ENCODE measurements at places on chromosomes 4 and X. TPM values are rescaled to one million over a fixed set of nuclear protein-coding genes. Genes with fewer than 3 reads are reported as not detected.

DNA sequence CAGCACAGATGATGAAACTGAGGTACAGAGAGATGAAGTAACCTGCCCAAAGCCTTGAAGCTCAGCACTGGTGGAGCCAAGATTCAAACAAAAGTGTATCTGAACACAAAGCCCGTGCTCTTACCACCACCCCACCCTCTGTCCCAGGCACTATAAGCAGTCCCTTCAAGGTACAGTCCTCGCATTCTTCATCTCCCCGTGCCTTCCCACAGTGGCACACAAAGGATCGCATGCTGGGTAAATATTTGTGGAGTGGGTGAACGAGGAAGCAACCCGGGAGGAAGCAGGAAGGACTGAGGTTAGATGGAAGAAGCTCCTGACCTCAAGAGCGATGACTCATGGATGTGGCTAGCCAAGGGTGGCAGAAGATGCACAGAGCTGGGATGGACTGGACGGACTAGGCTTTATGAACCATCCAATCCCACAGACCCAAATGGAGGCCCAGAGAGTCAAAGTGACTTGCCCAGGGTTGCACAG, 18.4 kb downstream of the IQSEC2 start:
- DNase-seq: peak; percentile 53

Gene USP17L5
- not detected for total RNA-seq

DNA sequence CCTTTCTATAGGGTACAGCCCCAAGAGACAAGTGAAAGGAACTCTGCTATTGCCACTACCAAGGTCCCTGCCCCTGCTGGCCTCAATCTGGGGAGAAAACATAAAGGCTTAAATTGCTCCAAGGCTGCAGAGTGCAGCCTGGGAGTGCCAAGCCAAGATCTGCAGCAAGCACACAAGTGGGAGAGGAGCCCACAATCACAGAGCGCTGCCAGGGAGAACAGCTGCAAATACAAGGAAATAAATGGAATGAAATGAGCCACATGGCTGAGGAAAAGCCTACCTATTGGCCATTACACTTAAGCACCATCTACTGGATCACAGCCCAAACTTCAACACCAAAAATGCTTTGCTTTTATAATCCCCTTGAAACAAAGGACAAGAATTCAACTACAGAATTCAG, 582.4 kb downstream of the FAM133A start:
- DNase-seq: no peak

Gene DUSP21
- total RNA-seq: not detected

Gene XKRX
- total RNA-seq: 0.27 TPM

DNA sequence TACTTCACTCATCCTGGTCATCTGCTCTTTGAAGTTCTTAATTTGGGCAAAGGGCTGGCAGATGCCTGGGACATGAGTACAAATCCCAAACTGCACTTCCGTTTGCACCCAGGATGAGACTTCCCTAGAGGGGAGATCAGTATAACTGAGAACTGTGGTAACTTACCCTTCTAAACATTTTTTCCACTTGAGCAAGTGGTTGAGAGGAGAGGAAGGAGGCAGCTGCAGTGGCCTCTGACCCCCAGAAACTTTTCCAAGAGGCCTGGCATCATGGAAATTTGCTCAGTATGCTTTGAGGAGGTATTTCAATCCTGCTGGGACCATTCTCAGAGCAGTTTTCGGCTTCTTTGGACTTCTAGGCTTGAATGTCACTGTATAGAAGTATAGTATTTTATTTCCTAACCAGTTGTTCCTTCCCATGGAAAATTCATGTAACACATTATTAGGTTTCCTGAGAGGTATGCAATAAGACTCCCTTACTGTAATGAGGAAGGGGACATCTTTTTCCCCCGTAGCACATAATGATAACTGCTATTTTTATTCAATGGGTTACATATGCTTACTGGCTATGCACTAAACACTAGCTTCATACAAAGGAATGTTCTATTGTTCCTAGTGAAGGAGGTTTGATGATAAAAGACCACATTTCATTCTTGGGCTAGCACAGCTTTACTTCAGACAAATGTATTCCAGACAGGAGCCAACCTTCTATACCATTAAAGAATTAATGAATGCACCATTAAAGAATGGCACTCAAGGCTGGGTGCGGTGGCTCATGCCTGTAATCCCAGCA, 129.3 kb downstream of the SHROOM3 start:
- no peak for DNase-seq

Gene MAGEB2
- total RNA-seq: not detected

DNA sequence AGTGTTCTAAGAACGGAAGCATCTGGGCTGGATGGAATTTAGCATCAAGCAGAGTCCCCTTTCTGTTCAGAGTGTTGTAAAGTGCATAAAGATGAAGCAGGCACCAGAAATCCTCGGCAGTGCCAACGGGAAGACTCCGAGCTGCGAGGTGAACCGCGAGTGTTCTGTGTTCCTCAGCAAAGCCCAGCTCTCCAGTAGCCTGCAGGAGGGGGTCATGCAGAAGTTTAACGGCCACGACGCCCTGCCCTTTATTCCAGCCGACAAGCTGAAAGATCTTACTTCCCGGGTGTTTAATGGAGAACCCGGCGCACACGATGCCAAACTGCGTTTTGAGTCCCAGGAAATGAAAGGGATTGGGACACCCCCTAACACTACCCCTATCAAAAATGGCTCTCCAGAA, 29.4 kb downstream of the NSD2 start:
- DNase-seq: peak; percentile 26

DNA sequence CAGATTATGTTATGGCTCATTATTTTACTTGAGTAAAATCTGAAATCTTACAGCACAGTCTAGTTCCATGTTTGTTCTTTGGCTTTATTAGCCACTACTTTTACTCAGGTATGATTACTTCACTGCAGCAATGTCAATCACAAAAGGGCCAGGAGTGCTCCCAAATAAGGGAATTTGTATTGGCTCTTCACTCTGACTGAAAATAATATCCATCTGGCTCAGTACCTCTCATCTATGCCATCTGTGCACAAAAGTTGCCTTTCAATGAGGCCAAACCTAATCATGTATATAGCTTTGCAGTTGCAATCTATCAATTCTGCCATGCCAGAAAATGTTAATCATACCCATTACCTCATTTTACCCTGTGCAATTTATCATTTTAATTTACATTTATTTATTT, 161.1 kb downstream of the TECRL start:
- no peak for DNase-seq

DNA sequence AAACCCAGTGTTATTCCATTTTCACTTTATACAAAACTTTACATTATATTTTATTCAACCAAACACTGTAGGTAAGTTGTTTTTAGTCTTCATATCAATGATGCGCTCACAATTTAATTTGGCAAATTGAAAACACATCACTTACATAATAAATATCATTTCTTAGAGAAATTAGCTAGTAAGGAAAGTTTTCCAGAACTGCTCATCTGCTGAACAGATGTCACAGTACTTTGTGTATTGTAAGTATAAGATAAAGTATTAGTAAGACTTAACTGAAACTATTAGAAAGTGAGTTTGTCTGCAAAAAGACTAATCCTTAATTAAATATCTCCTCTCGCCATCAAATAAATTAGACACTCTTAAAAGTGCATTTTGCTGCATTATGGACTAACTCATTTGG, 108.7 kb upstream of the PACRGL start:
- DNase-seq: no peak

DNA sequence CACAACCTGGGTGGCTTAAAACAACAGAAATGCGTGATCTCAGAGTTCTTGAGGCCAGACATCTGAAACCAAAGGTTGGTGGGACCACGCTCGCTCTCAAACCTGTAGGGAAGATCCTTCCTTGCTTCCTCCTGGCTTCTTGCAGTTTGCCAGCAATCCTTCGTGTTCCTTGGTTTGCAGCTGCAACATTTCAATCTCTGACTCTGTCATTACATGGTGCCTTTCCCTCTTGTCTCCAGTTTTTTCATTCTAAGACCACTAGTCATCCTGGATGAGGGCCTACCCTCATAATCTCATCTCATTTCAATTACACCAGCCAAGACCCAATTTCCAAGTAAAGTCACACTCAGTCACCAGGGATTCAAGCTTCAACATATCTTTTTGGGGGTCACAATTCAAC, 388.0 kb downstream of the GPM6A start:
- DNase-seq: no peak

Gene ATP11C
- total RNA-seq: 32.1 TPM

DNA sequence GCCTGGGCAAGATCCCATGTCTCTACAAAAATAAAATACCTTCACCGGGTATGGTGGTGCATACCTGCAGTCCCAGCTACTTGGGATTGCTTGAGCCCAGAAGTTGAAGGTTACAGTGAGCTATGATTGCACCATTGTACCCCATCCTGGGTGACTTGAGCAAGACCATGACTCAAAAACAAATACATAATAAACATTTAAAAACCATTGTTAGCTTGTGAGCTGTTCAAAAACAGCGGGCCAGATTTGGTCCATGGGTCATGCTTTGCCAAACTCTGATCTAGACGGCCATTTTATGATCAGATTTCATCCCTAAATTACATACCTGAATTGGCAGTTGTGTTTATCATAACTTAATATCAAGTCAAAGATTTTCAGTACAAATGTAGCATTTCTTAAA, 76.0 kb upstream of the GPM6B start:
- DNase-seq: no peak

GRCh38 chrX:49276207-49276606, 6.6 kb downstream of the PPP1R3F start:
- DNase-seq: no peak

GRCh38 chrX:148314876-148315275, 185.5 kb upstream of the AFF2 start:
- no peak for DNase-seq

Gene TBC1D8B
- 20.7 TPM for total RNA-seq

GRCh38 chr4:169627307-169627706, 6.9 kb downstream of the CLCN3 start:
- DNase-seq: no peak

DNA sequence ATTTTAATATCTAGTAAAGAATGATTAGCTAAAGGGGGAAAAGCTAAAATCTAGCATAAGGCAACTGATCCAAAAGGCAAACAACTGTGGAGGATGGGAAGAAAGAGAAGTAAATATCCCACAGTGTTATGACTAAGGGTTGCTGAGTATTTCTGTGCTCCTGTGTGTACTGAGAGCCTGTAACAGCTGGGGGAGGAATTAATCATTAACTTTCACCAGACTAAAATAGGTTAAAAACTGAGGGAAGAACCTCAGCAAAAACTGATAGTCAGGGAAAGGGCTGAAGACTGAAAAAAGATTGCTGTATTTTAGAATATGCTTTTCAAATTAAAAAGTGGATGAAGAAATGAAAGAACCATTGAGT, 365.9 kb downstream of the CXXC4 start:
- DNase-seq: no peak

- no peak for DNase-seq
These were observed 226.4 kb downstream of the MAGEB5 start for GRCh38 chrX:26442340-26442739.

Gene TEC
- 5.7 TPM for total RNA-seq

DNA sequence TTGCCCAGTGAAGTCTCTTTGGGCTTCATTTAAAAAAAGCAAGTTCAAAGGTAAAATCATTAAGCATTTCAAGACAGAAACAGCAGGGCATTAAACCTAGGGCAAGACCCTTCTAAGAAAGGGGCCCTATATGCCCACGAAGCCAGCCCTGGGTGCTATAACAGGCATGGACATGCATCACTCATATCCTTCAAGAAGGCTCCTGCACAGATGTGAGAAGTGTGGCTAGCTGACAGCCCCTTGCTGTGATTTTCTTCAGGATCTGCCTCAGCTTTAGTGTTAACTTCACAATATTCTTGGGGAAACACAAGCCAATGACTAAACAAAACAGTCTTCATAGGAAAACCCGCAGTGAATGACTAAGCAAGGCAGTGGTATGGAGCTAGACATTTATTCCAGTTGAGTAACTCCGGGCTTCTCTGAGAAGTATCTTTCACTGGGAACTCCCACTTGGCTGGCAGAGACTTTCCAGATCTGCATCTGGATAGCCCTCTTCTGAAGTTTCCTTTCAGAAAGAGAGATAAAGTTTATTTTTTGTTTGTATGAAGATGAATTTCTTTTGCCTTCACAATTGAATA, 11.9 kb upstream of the MAOA start:
- DNase-seq: no peak

DNA sequence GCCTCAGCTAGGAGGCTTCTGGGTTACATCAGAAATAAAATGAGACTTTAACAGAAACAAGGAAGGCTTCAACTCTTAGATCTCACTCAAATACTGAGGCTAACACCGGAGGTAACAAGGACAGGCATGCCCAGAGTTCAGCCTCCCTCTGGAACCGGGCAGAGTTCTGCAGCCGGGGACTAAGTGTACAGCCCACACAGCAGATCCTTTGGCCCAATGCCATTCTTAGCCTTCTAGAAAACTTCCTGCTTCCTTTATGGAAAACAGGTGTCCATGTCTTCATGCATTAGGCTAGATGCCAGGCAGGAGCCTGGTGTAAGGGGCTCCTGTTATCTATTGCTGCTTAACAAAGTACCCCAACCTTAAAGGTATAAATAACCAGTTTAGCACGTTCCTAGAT, 369.7 kb downstream of the BCOR start:
- DNase-seq: no peak

DNA sequence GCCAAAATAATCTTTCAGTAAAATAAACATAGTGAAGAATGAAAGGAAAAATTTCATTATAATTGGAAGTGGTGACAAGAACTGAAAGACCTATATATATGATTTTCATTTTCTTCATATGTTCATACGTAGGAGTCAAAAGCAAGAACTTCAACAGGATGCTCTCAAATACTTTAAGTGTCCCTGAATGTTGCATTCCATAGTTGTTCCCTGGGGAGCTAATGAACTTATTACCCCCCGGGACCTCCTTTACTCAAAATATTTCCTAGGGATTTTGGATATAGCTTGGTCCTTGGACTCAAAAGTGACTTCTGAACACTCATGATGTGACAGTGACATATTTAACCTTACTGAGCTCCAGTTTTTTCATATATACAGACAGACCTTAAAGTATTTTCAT, 44.9 kb upstream of the NDST4 start:
- DNase-seq: no peak

- no peak for DNase-seq
These were observed 84.3 kb upstream of the SLC4A4 start for GRCh38 chr4:71254451-71255012.

Gene MAGEA4
- total RNA-seq: not detected

GRCh38 chrX:111520506-111520905, 9.1 kb downstream of the SERTM2 start:
- no peak for DNase-seq

Gene ENPP6
- total RNA-seq: 1.8 TPM

Gene TMEM144
- 14.1 TPM for total RNA-seq

DNA sequence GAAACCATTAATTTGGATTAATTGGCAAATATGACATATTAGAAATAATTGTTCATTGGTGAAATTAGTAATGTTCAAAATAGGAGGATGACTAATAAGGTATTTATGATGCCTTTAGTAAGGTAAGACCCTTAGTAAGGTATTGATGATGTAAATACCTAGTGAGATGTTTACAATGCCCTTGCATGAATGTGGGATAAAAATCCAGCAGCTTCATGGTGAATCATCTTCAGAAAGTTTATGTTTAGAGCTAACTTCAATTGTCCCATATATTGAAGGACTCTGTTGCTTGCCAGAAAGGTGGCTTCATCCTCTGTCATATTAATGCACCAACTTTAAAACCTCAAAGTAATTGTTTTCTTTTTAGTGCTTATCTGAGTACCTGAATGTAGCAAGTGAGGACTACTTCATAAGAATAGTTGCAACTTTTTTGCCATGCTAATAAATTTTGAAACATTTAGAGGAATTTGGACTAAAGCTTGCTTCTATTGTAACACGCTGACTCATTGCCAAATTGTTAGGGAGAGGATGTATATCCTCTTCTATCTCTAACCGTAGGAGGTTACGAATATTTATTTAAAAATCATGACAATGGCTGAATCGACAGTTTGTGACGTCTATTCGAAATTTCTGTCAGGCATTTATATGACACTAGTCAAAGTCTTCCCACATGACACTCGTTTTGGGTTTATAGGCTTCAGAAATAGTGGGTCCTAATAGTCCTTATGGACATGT, 174.1 kb upstream of the HS3ST1 start:
- DNase-seq: no peak

Gene LEF1
- total RNA-seq: 19.1 TPM

All from aorta (tissue), 5 donors.